ENCODE measurements at places on chromosomes 1 and 21.
A peak's percentile ranks its signal among the peaks of the same experiment; 100 is the strongest.

DNA sequence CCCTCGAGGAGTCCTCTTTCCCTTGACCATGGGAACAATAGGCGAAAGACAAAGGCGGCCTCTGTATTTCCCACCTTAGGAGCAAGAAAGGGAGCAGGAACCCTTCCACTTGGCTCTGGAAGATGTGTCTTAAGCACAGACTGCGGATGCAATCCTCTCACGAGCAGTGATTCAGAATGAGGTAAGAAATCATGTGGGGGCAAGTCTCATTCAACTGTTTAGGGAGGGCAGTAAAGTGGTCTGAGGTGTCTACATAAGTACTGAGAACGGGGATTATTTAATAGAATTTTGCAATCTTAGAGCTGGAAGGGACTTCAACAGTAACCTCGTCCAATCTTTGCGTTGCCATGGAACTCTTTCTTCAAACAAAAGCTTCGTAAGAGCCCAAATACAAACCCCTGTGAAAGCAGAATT lies 1.6 kb upstream of the DYRK3 start:
- peak; percentile 81 for DNase-seq

GRCh38 chr1:151800830-151801229 lies 4.4 kb downstream of the LINGO4 start:
- no peak for DNase-seq

DNA sequence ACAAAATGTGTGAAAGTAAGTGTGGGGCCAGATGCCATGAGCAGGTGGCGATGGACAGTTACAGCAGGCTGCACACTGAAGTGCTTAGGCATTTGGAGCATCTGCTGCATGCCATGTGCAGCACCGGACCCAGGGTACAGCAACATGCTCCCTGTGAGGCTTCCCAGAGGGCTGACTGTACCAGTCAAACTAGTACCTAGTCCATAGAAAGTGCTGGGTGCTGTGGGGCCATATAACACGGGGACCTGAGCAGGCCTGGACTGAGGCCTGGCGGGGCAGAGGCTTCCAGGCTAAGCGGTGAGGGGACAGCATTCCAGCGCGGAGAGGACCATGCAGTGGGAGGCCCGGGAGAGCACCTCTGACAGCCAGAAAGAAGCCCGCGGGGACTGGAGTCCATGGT lies 29.9 kb upstream of the PKP1 start:
- no peak for DNase-seq

DNA sequence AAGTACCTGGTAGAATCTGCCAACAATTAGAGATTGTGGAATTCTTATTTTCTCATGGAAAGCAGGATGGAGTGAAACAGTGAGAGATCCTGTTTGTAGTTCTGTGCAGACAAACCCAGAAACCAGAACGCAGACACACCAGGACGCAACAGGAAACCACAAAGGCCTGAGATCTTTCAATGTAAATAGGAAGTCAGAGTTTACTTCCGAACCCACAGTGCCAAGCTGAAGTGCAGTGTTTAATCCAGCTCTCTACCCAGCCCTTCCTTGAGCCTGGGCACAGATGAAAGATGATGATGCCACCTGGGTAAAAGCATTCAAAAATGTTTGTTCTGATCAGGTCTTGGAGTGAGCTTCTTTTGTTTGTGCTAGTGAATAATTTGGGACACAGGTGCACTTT lies 244.2 kb upstream of the HOOK1 start:
- no peak for DNase-seq

DNA sequence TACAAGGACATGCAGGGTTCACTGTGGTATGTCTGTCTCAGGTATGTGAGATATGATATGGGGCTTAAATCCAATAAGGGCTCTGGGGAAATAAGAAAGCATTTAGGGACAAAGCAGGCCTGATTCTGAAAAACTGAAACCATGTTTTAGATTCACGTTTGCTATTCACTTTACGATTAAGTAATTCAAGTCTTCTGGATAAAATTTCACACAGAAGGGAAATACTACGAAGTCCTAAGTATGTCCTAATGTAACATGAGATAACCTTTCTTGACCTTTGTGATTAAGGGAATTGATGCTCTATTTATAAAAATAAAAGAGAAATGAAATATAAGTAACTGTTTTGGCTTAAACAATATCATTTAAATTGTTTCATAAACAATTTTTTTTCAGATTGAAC lies 55.4 kb downstream of the HNRNPR start:
- DNase-seq, result no peak
